Heart right ventricle (tissue), 16 donors: ENCODE measurements at places on chromosomes 3 and 15. TPM values are rescaled to one million over a fixed set of nuclear protein-coding genes. Genes with fewer than 3 reads are reported as not detected.

The HHATL gene
- total RNA-seq: 998 TPM

The CCDC191 gene
- 2.9 TPM for total RNA-seq

The SOX2 gene
- not detected for total RNA-seq

The APOD gene
- 91.9 TPM for total RNA-seq

The PTH1R gene
- total RNA-seq: 2.8 TPM
